Activated CD8-positive, alpha-beta T cell treated with anti-CD3 and anti-CD28 coated beads, Interleukin-2, amount 10 ng/mL, durations not matched to agents 7 days and 5 days (primary cell): ENCODE measurements at places on chromosomes 2 and 18.

DNA sequence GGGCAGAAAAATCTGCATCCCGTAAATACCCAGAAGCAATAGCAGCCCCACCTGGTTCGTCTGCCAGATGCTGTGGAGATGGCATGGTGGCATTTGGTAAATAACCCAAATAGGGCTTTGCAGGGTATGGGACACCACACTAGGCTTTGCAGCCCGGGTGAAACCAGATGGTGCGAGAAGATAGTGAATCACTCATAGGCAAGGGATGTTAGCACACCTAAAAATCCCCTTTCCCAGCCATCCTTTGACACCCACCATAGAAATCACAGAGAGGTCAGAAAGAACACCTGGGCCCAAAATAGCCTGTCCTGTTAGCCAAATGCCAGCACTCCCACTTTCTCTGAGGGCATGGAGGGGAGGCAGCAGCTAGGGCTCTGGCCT is 47.6 kb downstream of the BCL11A start:
- DNase-seq = no peak

- no peak for DNase-seq
These were observed 84.6 kb downstream of the MAIP1 start for GRCh38 chr2:200039724-200040650.

- DNase-seq = no peak
These were observed 131.7 kb upstream of the PDE1A start for GRCh38 chr2:182558564-182558963.

DNA sequence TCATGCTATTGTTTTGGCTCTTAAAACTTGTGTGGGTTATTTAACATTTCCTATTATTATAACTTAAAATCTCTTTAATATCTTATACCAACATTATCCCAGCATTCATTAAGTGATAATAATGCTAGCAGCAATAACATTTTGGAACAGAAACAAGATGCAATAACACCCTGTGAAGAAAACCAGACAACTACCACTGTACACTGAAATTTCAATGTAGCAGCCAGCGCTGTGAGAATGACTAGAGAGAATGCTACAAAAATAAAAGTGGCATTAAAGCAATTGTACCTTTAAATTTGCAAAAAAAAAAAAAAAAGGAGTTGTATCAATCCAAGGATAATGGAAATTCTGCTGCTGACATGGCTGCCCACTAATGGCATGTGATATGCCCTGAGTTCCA is 269.9 kb downstream of the TTC32 start:
- no peak for DNase-seq

GRCh38 chr2:79219383-79219988 is 59.9 kb upstream of the REG3A start:
- peak; percentile 45 for DNase-seq

DNA sequence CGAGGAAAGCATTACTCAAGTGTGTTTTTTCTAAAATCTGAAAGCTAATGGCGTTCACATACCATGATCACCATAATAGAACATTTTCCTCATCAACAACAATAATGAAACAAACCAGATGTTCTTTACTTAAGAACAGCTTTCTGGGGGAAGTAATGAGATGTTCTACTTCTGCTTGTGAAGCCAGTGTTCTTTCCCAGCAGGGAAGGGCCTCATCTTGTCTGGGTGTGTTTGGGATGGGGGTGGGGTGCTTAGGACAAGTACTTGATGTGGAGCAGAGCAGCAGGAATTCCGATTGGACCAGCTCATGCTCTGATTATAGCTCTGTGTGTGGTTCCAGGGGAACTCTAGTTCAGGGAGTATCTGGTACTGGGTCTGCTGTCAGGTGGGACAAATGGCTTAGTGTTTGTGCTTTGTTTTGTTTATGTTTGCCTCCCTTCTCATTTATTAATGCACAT is 163.0 kb upstream of the NOSTRIN start:
- no peak for DNase-seq

DNA sequence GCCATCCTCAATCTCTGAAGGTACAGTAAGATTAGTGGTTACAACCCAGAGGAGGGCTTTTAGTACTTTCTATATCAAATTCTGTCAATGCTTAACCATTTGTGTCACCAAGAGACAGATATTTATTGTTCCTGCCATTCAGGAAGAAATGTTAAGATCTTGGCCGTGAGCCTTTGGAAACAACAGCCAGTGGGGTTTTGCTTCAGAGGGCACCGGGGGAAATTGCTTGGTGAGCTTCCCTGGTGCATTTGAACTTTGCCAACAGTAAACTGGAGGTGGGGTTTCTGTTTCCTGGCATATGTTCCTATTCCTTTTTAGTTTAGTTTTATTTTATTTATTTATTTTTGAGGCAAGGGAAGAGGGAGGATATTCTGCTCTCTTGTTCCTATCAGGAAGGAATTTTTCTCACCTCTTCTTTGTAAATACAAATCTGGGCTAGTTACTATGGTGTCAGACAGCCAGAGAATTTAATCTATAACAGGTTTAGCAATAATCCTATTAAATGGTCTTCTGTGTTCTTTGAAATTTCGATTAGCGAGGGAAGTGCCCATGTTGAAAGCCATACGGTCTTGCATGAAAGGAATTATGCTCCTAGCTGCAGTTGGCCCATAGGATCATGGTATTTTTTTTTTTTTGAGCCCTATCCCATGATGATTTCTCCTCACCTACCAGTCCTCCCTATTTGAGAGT is 95.7 kb downstream of the MAIP1 start:
- DNase-seq = no peak
